Activated CD8-positive, alpha-beta memory T cell treated with anti-CD3 and anti-CD28 coated beads, Interleukin-2, amount 50 U/mL, for 4 hours (primary cell): ENCODE measurements at places on chromosomes 3 and 15.

- DNase-seq: no peak
Measured at GRCh38 chr3:194492001-194492400, 5.2 kb upstream of the ATP13A3 start.

DNA sequence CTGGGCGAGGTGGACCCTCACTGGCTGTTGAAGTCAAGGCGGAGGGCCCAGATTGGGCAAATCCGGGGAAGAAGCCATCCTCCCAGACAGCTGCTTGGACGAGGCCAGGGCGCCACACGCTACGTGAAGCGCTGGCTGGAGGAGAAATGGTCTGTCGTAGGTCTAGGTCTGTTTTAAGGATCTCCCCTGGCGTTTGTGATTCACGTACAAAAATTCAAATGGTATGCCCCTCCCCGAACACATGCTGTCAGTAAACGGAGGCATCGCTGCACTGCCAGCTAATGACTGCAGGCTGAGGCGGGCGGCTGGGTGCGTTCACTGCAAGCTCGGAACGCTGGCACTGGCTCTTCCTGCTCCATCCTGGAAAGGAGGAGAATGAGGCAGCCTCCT, 69.9 kb downstream of the EPHB3 start:
- no peak for DNase-seq

- DNase-seq: no peak
Measured at GRCh38 chr3:72095521-72095920, 310.6 kb upstream of the PROK2 start.

GRCh38 chr3:28132941-28133340, 108.5 kb upstream of the CMC1 start:
- no peak for DNase-seq

GRCh38 chr3:122677216-122677615, 3.4 kb upstream of the PARP14 start:
- DNase-seq: no peak

GRCh38 chr15:49079340-49080039, 33.2 kb upstream of the SECISBP2L start:
- no peak for DNase-seq

DNA sequence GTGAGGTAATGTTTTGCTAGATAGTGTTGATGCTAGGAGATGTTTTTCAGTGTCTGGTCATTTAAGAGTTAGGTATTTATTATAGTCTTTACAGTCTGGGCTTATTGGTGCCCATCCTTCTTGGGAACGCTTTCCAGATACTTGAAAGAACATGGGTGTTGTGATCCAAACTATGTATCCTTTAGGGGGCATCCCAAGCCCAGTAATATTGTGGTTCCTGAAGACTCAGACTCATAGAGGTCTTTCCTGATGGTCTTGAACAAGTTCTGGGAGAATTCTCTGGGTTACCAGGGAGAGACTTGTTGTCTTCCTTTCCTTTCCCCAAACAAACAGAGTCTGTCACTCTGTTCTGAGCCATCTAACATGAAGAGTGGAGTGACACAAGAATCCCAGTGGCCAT, 99.7 kb upstream of the LRRC3B start:
- no peak for DNase-seq

DNA sequence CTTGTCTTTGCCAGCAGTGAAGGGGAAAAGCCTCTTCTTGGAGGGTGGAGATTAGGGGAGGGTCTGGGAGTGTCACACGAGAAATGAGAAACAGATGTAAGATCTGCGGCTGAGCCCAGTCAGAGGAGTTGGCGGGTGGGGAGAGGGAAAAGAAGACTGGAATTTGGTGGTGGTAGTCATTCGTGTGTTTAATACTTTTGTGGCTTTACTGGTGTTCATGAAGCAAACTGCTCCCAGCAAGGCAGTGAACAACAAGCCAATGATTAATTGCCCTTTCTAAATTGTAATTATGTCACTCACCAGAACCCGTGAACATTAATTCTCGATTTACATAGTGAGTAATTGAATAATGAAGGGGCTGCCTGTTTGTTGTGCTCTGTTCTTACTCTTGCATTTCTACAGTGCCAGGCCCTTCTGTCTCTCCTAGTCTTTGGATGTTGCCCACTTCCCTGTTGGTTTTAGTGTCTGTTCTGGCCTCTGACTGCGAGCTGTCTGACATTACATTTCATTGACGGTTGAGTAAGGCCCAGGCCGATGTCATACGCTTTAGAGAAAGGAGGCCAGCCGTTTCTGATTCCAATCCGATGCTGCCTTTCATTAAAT, 78.0 kb downstream of the CHCHD6 start:
- DNase-seq: no peak

GRCh38 chr15:58407778-58408177, 24.0 kb upstream of the LIPC start:
- DNase-seq: no peak

GRCh38 chr3:99865321-99865720, 47.7 kb downstream of the CMSS1 start:
- DNase-seq: no peak

DNA sequence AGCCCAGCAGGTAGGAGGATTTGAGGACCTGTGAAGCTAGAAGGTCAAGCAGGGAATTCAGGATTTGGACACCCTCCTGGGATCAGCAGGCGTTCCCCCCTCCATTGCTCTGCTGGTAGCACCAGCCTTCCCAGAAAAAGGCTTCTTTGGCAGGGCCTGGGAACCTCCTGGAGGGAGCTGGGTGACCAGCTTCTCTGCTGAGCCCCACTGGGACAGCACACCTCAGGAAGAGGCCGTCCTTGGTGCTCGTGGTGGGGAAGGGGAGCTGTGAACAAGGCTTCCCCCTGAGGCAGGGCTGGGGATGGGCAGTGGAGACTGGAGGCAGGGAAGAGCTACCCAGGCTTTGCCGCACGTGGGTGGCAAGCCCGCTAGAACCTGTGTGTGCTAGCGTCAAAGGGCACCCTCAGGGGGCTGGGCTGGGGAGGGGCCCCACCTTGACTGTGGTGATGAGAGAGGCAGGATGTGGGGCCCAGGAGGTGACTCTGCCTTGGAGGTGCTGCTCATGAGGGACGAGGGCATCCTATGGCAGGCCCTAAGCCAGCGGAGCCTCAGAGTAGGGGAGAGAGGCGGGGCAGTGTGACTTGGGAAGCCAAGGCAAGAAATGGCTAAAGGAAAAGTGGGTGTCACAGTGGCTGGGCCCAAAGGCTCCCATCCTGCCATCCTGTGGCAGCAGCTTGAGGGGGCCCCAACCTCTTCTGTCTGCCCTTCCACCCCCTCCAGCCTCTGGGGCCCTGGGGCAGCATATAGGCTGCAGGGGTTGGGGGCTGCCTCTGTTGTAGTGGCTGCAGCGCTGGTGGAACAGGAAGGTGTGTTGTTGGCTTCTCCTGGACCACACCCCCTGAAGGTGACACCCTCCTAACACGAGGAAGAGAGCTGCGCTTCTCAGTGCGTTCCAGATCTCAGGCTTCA, 20.7 kb downstream of the KLF13 start:
- peak; percentile 85 for DNase-seq

DNA sequence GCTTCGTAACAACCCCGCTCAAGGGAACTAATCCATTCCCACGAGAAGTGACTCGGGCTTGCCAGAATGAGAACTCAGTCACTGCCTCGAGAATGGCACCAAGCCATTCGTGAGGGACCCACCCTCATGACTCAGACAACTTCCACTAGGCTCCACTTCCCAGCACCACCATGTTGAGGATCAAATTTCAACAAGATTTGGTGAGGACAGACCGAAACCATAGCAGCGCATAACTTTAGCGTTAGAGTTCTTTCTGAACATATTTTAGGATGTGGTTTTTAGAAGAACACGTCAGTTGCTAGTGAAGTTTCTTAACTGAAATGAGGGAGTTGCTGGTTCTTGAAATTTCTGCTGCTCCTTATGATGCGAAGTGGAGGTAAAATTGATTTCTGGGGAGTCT, 13.5 kb downstream of the PTPRG start:
- no peak for DNase-seq

DNA sequence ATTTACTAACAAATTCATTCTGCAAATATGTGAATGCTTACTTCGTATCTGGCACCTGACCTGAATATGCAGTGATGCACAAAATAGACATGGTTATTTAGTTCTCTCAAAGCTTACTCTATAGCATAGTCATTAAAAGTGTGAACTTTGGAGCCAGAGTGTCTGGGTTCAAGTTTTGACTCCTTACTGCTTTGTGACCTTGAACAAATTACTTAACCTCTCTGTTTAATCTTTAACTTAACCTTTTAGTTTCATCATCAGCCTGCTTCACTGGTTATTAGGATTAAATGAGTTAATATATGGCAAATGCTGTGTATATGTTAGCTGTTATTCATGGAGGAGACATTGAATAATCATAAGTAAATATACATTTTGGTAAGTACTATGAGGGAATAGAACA, 12.1 kb upstream of the MGA start:
- DNase-seq: no peak

DNA sequence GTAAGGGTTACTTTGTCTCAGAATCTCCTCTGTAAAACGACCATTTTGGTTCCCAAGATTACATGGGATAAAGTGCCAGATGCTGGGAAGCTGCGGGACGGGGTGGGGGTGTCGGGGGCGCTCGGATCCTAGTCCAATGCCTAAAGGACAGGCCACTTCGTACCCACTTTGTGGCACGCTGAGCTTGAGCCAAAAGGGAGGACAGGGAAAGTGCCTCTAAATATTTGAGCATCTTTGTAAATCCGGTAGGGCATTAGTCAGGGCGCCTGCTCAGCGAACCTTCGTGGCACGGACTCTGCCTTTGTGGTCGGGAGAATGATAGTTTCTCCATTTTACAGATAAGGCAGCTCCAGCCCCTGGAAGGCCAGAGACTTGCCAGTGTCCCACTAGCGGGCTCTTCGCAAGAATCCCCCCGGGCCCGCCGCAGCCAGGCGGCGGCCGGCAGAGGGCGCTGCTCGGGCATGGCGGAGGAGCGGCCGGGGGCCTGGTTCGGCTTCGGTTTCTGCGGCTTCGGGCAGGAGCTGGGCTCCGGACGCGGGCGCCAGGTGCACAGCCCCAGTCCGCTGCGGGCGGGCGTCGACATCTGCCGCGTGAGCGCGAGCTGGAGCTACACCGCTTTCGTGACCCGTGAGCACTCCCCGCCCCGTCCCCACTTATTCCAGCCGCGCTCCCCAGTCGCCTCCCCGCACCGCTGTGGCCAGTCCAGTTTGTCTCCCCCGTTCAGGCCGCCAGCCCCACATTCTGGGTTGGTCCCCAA, 1.8 kb downstream of the RCCD1 start:
- DNase-seq: peak; percentile 71

GRCh38 chr15:80967451-80967850, 22.2 kb downstream of the MESD start:
- no peak for DNase-seq

DNA sequence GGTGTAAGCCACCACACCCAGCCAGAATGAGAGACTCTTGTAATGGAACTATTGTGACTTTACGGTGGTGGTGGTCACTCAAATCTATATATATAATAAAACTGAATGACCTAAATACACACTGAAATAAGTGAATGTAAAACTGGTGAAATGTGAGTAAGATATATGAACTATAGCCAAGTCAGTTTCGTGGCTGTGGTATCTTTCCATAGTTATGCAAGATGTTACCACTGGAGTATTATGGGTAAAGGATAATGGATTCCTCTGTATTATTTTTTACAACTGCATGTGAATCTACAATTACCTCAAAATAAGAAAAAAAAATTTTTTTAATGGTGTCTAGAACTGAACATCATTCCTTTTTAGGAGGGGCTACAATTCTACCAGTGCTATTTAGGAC, 21.9 kb downstream of the PIK3CB start:
- no peak for DNase-seq

DNA sequence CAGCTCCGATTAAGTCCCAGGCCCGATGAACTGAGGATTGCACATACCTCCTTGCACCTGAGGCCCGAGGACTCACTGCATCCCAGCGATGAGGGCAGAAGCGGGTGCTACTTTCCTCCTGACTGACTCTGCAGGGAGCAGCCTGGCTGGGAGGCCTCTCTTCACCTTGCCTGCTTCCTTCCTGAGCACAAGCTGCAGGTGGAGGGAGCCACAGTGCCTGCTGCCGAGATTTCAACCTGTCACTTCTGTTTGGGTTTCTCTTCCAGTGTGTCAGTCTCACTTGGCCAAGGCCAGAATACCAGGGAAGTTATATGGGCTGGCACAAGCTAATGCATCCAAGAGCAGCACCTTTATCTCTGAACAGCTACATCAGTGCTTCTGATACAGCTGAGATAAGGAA, 185.4 kb downstream of the NTRK3 start:
- no peak for DNase-seq

GRCh38 chr3:52490939-52491526, 4.1 kb upstream of the STAB1 start:
- DNase-seq: no peak

GRCh38 chr15:54820811-54821210, 375.9 kb downstream of the RSL24D1 start:
- no peak for DNase-seq

DNA sequence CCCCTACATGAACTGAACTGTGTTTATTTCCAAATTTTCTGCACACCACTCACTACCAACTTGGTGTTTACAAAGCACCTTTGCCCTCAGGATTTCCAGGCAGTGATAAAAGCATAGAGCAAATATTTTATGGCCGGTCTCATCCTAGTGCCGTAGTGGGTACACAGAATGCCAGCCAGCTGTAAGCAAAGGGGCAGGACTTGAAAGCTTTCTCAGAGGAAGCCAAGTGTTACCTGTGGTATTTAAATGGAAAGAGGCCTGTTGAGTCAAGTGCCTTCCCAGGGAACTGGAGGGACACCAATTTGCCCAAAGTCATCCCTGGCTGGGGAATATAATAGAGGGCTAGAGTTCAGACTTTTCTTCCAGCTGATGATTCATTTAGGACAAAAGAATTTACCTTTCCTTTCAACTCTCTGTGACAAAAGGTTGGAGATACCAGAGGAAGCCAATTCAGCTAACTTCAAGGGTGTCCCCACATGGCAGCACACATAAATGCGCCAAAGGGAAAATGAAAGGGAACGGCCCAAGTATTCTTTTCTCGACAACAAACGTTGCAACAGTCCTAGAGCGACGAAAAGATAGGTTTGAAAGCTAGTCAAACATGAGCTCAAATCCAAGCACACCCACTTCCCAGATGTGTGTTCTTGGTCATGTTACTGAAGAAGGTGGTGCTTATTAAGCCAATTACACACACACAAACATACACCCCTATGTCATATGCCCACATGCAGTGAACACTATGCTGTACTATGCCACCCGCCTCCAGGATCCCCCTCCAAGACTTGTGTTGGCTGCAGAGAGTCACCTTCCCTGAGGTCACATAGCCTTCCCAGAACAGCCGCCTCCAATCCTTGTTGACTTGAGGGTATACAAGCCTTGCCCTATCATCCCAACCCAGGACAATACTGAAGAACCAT, 27.7 kb downstream of the MAGI1 start:
- DNase-seq: no peak

- DNase-seq: no peak
Measured at GRCh38 chr15:66703540-66703941, 1.5 kb downstream of the SMAD6 start.

GRCh38 chr3:167146911-167147310, 233.2 kb downstream of the ZBBX start:
- DNase-seq: no peak
